Stimulated activated CD8-positive, alpha-beta memory T cell treated with anti-CD3 and anti-CD28 coated beads, Interleukin-2, amount 100 ng/mL, for 48 hours (primary cell): ENCODE measurements at places on chromosomes 3 and 15.

DNA sequence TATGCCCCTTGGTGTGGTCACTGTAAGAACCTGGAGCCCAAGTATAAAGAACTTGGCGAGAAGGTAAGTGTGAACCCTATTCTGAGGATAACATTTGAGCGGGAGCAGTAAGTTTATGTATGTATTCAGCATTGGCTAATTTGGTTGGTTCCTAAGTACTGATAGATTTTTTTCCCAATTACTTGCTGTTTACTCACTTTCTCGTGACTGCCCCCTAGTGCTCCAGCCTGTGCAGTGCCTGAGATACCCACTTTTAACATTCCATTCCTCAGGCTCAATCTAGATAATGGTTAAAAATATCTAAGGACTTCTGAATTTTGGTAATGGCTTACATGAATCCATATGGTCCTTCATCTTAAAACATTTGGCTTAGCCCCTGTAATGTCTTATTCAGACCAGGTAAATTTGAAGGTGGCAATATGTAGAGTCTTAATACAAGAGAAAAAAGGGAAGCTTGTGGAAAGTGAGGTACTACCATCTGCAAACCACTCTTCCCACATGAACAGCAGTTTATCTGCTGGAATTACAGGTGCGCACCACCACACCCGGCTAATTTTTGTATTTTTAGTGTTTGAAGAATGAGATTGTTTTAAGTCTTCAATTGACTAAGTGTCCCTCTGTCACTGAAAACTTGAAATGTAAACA is 7.1 kb downstream of the ELL3 start:
- peak; percentile 34 for DNase-seq

DNA sequence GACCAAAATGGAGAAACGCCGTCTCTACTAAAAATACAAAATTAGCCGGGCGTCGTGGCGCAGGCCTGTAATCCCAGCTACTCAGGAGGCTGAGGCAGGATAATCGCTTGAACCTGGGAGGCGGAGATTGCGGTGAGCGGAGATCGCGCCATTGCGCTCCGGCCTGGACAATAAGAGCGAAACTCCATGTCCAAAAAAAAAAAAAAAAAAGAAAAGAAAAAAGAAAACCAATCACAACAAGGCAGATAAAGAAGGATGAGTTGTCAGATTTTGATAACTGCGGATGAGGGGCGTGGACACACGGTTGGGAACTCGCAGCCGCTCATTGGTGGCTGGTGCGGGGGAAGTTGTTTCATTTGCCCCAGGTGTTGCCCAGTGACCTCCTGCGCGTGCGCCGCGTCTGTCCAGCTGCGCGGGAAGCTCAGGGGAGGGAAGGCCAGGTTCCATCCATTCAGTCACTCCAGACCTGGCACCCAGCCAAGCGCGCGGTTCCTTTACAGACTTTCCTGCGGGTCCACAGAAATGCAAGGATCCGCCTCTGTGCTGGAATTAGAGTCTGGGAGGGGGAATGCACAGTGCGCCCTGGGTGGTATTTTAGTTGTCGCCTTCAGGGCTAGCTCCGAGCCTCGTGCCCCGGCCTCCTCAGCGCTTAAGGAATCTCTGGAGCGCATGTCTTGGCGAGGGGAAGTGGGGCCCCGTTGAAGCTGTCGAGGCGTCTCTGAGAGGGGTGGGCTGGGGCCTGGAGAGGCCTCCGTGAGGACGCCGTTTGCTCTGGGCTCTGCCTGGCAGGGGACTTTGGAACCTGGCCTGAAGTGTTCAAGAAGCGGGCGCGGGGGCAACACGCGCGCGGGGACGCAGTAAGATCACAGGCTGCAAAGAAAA is 708 bp upstream of the GCHFR start:
- DNase-seq, result no peak

GRCh38 chr3:142021127-142021526 is 128.2 kb downstream of the TFDP2 start:
- no peak for DNase-seq

DNA sequence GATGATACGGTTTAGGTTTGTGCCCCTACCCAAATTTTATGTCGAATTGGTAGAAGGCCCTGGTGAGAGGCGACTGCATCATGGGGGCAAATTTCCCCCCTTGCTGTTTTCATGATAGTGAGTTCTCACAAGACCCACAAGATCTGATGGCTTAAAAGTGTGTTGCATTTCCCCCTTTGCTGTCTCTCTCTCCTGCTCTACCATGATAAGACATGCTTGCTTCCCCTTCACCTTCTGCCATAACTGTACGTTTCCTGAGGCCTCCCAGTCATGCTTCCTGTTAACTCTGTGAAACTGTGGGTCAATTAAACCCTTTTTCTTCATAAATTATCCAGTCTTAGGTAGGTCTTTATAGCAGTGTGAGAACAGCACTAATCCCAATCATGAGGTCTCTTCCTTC is 381.2 kb downstream of the RSL24D1 start:
- DNase-seq, result no peak

DNA sequence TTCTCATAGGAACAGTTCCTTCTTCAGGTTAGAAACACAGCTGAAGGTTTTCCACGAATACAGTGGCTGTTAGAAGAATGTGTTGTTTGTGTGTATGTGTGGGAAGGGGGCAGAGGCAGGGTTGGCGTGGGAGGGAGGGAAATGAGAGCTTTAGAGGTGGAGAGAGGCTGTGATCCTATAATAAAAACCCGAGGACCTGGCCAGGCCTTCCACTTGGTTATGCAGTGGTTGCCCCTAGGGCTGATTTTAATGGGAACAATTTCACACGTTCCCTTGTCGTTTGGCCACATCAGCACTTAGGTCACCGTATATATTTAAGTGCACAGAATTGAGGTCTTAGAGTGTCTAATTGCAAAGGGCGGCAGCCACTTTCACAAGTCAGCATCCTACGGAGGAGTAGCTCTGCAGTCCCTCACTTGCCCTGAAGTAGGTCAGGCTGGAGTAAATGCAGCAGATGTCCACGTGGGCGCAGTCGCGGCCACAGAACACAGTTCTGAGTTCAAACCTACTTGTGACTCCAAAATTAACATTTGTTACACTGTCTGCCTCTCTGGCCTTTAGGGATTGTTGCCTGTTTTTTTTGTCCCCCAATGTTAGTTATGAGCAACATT is 85.6 kb downstream of the PDCD6IP start:
- no peak for DNase-seq

DNA sequence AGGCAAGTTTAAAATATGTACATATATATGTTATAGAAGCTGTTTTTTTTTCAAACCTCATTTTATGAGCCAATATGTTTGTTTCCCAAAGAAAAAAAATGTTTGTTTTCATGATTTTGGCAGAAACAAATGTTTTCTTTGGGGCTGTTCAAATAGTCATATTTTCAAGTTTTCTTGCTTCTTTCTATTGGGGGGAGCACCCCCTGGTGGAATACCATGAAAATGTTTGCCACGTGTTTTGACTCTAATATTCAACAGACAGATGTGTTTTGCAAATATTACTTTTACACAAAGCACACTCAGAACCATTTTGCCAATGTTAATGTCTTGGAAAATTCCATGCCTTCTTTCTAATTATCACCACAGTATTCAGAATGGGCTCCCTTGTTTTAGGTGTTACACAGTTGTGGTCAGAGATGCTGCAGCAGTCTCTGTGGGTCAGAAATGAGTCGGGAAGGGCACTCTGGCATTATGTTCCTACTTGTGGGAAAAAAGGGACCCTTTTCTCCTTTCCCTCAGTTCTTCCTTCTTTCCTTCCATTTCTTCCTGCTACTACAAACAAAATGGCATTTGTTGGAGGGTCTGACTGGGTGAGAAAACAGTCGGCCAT is 817.0 kb downstream of the TUSC7 start:
- no peak for DNase-seq

- DNase-seq, result no peak
Measured at GRCh38 chr3:114624047-114624445, 330.2 kb downstream of the TIGIT start.

DNA sequence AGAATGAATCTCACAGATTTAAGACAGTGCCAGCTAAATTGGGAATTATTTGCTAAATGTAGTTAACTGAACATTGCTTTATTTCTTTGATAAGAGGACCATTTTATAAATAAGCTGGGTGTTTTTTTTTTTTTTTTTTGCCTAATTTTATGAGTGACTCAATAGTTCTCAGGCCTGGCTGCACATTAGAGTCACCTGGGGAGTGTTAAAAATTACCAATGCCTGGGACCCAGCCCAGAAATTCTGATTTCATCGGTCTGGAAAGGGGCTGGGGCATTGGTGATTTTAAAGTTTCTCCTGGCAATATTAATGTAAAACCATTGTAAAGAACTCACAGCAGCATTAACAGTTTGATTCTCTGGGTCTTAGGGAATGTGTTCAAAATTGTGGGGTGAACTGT is 51.2 kb upstream of the PHLDB2 start:
- DNase-seq, result no peak

- DNase-seq, result no peak
Measured at GRCh38 chr3:122247825-122248185, 64.3 kb downstream of the CASR start.

GRCh38 chr3:103389356-103389755 is 954.5 kb downstream of the ZPLD1 start:
- no peak for DNase-seq

GRCh38 chr3:71707595-71707994 is 17.6 kb downstream of the EIF4E3 start:
- no peak for DNase-seq

GRCh38 chr15:45377609-45378148 is 665 bp downstream of the GATM start:
- no peak for DNase-seq

GRCh38 chr15:54097019-54097418 is 118.8 kb downstream of the UNC13C start:
- no peak for DNase-seq

- DNase-seq, result no peak
Measured at GRCh38 chr3:13584427-13584891, 35.5 kb downstream of the FBLN2 start.

GRCh38 chr15:51266656-51267050 is 71.7 kb downstream of the CYP19A1 start:
- DNase-seq, result no peak

GRCh38 chr3:64343689-64344430 is 118.6 kb upstream of the PRICKLE2 start:
- no peak for DNase-seq

DNA sequence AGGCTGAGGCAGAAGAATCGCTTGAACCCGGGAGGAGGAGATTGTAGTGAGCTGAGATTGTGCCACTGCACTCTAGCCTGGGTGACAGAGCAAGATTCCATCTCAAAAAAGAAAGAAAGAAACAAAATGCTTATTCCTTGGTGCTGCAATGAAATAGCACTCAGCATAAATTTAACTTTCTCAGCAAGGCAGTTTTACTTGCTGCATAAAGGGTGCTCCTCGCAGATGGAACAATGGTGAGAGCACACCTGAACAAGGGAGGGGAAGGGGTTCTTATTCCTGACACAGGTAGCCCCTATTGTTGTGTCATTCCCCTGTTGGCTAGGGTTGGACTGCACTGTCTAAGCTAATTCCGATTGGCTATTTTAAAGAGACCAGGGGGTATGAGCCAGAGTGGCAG is 17.1 kb downstream of the PAK2 start:
- DNase-seq, result no peak

DNA sequence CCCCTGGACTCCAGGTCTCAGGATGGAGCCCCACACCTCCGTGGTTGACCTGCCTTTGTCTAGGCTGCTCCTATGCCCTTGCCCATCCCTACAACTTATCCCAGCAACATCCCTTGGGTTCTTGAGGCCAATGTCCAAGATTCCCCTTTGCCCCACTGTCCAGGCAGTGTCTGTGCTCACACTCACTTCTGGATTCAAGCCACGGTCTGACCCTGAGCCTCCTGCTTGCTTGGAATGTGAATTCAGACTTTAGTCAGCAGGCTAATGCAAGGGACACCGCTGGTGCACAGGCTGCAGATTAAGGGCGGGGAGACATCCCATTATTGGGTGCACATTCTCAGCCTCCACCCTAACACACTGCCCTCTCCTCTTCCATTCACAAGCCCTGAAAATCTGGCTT is 154.1 kb downstream of the WNT5A start:
- DNase-seq, result no peak

DNA sequence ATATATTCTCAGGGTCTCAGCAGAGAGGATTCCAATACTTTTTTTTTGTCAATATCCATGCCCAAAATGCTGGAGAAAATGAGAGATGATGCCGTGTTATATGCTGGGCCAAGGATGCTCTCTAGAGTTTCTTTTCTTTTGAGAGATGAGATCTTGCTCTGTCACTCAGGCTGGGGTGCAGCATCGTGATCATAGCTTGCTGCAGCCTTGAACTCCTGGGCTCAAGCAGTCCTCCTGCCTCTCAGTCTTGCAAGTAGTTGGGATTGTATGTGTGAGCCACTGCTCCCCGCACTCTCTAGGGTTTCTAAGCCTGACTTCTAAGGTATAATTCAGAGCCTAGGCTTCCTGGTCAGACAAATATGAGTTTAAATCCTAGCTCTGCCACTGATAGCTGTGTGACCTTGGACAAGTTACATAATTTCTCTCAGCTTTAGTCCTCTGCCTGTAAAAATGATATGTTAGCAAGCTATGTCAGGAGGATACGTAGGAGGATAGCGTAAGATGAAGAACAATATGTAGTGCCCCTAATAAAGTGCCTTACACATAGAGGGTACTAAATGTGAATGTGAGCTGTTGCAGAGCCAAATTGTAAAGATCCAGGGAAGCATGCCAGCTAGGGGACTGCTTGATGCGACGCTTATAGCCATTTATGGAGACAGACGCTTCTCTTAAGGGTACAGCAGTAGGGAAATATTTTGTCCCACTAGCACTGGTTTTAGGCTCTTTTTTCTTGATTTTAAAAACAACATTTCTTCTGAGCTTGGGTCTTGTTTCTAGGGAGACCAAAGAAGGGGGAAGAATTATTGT is 7.4 kb downstream of the STARD9 start:
- DNase-seq, result no peak

DNA sequence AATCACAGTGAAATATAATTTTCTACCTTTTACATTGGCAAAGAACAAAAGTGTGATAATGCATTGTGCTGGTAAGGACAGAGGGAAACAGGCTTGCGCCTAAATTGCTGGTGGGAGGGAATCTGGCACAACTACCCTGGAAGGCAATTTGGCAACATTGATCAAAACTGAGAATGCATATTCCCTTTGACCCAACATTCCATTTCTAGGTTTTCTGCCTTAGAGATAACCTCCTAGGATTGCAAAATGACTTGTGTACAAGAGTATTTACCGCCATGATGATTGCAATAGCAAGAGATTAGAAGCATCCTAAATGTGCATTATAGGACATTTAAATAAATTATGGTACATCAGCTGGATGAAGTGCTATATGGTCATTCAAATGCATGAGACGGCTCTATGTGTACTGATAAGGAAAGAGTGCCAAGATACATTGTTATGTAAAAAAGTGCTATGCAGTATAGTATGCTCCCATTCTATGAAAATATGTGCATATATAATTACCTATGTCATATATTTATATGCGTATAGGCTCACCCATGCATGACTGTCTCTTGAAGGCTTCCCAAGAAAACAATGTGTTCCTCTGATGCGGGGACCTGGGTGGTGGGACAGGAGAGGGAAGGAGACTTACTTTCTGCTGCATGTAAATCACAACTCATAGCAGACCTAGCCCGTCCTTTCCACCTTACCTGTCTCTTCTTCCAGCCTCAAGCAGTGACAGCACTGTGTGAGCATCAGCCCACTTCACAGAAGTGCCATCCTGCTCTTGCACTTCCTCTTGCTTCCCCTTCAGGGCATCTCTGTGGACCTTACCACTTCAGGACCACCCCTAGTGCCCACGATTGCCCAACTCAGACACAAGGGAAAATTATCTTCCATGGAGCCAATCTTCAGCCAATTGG is 249.9 kb upstream of the TLE3 start:
- no peak for DNase-seq

- DNase-seq, result no peak
Measured at GRCh38 chr3:48429960-48430707, at the start of gene PLXNB1. PLXNB1 (minus strand) TSS chr3:48430086; CDS start chr3:48424611, 5,475 bp downstream.
